ENCODE measurements at places on chromosomes 12 and 14.

DNA sequence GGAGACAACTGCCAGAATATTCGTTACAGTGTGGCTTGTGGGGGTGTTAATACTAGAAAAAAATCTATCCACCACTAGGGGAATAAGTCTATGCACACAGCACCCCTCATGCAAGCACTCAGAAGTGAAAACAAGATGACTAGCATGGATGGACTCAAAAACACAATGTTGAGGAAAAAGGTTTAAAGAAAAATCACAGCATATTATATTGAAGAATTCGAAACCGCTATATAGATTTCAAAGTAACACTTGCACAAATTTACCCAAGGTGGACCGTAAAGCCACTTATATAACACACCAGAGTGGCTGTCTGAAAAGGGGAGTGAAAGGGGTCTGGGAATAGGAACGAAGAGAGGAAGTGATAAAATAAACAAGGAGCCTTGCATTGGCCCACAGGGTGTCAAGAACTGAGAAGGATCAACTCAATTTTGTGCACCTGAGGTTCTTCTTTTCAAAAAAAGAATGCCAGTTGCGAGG, 544 bp downstream of the ABCD4 start:
- peak; percentile 72 for DNase-seq

GRCh38 chr14:60204843-60205774, 39.9 kb upstream of the DHRS7 start:
- no peak for DNase-seq

GRCh38 chr12:56728139-56728861, 3.2 kb upstream of the NACA start:
- no peak for DNase-seq

- DNase-seq = no peak
Observed at GRCh38 chr14:99125616-99126431, 146.2 kb downstream of the BCL11B start.

- DNase-seq = no peak
Observed at GRCh38 chr14:104145826-104146601, 7.6 kb downstream of the KIF26A start.

- DNase-seq = no peak
Observed at GRCh38 chr12:42213954-42214426, 24.1 kb downstream of the YAF2 start.

- no peak for DNase-seq
Observed at GRCh38 chr12:1488908-1489381, 105.4 kb downstream of the FBXL14 start.

GRCh38 chr12:45575823-45576475, 153.6 kb upstream of the ARID2 start:
- DNase-seq = no peak

DNA sequence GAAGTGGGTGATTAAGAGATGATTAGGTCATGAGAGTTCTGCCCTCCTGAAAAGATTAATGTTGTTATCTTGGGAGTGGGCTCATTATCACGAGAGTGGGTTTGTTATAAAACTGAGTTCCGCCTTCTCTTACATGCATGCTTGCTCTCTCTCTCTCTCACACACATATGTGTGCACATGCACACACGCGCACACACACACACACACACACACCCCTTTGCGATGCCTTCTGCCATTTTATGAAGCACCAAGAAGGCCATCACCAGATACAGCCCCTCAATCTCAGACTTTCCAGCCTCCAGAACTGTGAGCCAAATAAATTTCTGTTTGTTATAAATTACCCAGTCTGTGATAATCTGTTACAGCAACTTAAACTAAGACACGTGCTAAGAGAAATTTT, 5.7 kb upstream of the SLC41A2 start:
- no peak for DNase-seq

GRCh38 chr14:74507085-74507484, 13.5 kb downstream of the ISCA2 start:
- no peak for DNase-seq

GRCh38 chr12:67754933-67755697, 106.6 kb downstream of the DYRK2 start:
- no peak for DNase-seq

DNA sequence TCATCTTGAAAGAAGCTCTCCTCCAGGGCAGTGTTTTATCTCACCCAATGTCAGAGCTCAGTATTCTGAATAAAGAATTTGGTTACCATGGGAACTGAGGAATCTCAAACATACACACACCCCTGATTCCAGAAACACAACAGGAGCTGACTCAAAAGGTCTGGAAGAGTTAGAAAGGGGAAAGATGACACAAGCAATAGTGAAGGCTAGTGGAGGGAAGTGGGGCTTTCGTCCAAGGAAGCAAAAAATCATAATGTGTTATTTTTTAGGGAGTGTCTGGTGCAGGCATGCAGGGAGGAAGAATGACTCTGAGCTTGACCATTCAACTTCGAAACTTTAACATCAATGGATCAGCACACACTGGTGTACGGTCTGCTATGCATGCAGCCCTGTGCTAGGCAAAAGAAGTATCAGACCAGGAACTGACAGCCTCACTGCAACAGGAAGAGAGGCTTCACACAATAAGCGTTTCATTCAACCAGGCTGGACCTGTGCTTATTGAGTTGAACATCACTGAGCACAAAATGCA, 20.3 kb downstream of the HEBP1 start:
- DNase-seq = peak; percentile 86

DNA sequence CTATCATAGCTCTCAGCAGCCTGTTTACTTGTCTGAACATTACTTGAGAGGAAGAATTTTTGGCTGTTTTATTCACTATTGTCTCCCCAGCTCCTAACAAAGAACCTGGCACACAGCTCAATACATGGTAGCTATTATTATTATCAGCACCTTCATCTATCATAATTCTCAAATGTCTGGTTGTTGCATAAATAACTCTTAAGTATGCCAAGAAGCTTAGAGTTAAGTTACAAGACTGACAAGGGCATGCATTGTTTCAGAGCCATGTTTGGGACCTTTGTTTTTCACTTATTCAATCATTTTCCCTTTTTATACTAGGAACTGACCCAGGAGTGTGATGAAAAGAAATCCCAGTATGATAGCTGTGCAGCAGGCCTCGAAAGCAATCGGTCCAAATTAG, 77.5 kb upstream of the ATP2A2 start:
- DNase-seq = no peak

- DNase-seq = no peak
Observed at GRCh38 chr12:42473561-42473960, 116.0 kb downstream of the PRICKLE1 start.

- DNase-seq = no peak
Observed at GRCh38 chr12:59383079-59383822, 212.6 kb upstream of the SLC16A7 start.

GRCh38 chr12:19710811-19711793, 271.8 kb downstream of the AEBP2 start:
- DNase-seq = no peak

DNA sequence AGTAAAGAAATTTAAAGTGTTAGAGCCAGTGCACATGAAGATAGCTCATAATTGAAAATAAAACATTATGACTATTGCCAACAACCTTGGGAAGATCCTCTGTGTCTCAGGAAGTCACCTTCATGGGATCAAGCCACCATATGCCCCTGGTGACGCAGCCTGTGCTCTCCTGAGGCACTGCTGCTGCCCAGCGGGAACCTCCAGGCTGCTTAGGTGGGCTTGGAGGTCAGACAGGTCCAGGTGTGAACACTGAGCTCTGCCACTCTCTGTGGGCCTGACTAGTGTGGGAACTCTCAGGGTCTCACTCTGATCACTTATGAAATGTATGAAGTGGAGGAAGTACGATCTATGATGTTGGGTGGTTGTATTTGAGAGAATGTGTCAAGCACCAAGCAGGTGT, 16.7 kb downstream of the SLC35E3 start:
- DNase-seq = no peak

- no peak for DNase-seq
Observed at GRCh38 chr14:23284654-23285529, 1.0 kb downstream of the HOMEZ start.

- no peak for DNase-seq
Observed at GRCh38 chr12:117356048-117356447, 5.4 kb downstream of the NOS1 start.

DNA sequence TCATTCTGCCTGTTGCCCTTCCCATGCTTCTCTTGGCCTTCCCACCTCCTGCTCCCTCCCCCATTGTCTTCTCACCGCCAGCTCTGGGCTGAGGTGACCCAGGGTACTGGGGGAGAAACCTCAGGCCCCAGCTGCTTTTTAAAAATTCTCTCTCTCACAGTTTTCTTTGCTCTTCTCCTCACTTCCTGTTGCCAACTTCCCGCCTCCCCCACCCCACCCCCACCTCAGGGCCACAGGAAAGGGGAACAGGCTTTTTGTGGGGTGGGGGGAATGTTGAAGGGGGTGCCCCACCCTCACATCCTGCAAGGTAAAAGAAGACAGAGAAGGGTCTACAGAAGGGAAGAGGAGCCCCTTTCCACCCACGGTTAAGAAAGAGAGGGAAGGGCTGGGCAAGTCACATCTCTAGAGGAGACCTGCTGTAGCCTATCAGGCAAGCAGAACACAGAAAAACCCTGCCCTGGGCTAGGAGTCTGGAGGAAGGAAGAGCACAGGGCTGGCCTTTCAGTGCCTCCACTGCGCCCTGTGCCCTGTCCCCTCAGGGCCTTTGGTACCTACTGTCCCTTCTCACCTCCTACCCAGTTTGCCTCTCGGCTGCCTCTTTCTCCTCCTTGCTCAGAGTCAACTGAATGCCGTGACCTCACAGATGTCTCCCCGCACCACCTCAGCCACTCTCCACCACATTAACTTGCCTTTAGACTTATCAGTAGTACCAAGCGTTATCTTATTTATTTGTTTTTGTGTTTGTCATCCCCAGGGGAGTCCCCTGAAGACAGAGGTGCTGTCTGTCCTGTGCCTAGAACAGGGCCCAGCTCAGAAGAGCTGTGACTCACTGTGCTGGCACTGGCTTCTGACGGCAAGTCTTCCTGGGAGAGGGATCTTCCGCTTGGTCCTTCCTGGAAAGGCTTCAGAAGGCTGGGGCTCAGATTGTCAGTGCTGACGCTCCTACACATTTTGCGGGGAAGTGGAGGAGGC, 1.7 kb downstream of the ARHGAP9 start:
- DNase-seq = no peak

- DNase-seq = peak; percentile 26
Observed at GRCh38 chr14:77458249-77458950, 507 bp downstream of the AHSA1 start.

DNA sequence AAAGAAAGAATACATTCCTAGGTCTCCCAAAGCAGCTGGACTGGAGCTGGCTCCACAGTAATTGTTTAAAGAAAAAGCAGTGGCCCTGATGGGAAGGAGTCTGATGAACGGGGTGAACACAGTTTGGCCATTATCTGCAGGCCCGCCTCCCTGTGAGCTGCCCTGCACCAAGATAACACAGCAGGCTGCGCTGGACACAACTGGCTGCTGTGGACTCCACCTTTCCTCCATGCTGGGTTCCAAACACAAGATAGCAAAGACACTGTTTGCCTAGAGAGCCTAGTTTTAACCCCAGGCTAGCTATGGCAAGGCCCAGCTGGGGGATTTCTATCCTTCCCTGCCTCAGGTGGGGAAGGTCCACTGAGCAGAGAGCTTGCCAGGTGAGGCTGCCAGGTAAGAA, 34.6 kb downstream of the ZFP36L1 start:
- DNase-seq = no peak

- peak; percentile 21 for DNase-seq
Observed at GRCh38 chr12:63802012-63802608, 22.4 kb downstream of the RXYLT1 start.

- no peak for DNase-seq
Observed at GRCh38 chr12:15634010-15634683, 155.0 kb downstream of the EPS8 start.

DNA sequence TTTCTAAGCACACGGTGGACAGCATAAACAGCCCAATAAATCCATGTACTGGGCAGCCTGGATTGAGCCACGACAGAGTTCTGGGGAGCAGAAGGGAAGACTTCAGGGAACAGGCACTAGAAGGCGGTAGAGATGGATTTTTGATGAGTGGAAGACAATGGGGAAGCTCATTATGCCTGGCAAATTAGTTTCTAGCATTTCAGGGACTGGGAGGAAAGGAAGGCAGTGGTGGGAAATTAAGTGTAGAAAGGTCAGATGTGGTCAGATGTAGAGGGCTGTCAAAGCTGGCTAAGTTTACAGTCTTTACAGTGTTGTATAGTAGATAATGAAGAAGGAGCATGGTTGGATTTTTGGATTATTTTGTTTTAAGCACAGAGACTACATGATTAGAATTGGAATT, 9.2 kb downstream of the EGLN3 start:
- DNase-seq = no peak

- DNase-seq = no peak
Observed at GRCh38 chr12:110680032-110680431, 8.9 kb downstream of the HVCN1 start.

- no peak for DNase-seq
Observed at GRCh38 chr14:26216786-26217185, 381.0 kb downstream of the NOVA1 start.

DNA sequence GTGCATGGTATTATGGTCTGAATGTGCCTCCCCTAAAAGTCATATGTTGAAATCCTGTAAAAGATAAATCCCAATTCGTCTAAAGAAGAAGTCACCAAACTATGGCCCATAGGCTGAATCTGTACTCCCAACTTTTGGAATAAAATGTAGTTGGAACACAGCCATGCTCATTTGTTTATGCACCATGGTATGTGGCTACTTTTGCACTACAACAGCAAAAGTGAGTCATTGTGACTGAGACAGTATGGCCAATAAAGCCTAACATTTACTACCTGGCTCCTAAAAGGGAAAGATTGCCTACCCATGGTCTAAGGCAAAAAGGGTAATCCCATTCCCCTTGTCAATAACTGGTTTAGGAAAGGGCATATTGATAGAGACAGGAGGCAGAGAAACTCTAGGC, 101.8 kb downstream of the LRIG3 start:
- no peak for DNase-seq

- DNase-seq = no peak
Observed at GRCh38 chr14:101564819-101565698, 3.8 kb downstream of the DIO3 start.

DNA sequence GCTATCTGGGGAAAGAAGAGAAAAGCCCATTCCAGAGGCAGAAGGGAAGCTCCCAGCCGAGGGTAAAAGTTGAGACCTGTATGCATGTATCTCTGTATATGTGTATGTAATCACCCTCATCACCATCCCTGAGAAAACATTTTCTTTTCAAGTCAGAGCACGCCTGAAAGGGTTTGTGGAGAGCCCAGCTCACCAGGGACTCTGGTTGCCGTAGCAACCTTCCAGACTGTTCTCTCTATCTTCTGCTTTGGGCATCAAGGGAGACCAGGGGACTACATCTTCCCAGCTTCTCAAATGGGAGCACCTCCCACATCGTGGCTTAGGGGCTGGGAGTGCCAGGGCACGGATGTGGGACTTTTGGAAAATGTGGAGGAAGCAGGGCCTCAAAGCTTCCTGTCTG, 93.5 kb downstream of the GALNT8 start:
- DNase-seq = no peak

DNA sequence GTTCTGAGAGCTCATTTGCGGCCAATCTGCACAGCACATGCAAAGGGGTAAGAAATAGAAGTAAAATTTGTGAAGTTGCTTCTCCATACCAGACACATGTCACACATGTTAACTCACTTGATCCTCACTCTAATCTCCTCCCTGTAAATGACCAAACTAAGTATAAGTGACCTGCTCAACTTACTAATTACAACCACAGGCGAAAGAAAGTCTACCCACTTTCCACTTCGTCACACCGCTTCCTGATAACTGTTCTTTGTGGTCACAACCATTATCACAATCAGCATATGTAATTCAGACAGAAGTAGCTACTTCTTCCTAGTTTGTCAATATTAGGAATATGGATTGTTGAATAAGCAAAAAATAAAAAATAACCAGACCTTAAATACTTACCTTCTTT, 293.7 kb upstream of the CLEC14A start:
- no peak for DNase-seq

Data from kidney capillary endothelial cell (primary cell).